ENCODE measurements at places on chromosomes 5 and 9. TPM values are rescaled to one million over a fixed set of nuclear protein-coding genes. Genes with fewer than 3 reads are reported as not detected.

DNA sequence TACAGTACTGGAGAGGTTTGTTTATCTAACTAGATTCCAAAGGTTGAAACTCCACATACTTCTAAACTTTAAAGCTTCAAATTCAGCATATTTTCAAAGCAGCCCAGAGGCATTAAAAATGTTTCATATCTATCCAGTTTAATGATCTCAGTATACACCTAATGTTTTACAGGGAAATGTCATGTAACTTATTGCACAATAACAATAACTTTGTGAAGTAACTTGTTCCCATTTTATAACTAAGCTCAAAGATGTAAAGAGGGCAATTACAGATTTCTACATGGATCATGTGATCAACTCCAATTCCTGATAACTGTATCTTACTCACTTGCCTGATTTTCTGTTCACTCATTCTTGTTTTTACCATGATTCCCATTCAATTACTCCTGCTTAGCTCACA lies 610.0 kb downstream of the TAF11L14 start:
- no peak for DNase-seq

Gene DAPK1
- total RNA-seq, result 26.7 TPM

DNA sequence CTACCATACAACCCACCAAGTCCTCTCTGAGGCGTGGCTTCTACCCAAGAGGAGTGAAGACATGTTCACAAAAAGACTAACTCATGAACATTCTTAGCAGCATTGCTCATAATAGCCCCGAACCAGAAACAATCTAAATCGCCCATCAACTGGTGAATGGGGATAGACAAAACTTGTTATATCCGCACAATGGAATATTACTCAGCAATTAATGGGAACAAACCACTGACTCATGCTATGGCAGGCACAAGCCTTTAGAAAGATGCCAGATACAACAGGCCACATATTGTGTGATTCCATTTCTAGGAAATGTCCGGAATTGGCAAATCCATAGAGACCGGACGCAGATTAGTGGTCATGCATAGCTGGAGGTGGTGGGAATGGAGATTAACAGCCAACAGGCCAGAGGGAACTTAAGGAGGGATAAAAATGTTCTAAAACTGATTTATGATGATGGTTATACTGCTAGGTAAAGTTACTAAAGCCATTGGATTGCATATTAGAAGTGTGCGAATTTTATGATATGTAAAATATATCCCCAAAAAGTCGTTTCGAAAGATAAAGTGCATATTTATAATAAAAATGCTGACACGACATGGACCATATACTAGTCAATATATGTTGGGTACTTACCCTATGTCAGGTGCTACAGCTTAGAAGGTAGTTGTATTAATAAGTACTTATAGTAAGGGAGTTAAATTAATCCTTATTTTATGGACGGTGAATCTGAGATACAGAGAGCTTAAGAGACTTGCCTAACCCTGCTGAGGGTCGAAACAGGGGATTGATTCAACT lies 55.4 kb downstream of the LHX2 start:
- no peak for DNase-seq

DNA sequence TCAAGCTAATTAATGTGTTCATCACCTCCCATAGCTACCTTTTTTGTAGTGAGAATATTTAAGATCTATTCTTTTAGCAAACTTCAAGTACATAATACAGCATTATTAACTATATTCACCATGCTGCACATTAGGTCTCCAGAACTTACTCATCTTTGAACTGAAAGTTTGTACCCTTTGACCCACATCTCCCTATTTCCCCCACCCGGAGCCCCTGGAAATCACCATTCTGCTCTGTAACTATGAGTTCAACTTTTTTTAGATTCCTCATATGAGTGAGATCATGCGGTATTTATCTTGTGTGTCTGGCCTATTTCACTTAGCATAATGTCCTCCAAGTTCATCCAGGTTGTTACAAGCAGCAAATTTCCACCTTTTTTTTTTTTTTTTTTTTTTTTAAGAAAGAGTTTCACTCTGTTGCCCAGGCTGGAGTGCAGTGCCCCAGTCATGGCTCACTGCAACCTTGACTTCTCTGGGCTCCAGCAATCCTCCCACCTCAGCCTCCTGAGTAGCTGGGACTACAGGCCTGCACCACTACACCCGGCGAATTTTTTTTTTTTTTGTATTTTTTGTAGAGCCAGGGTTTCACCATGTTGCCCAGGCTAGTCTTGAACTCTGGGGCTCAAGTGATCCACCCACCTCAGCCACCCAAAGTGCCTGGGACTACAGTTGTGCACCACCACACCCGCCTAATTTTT lies 100.4 kb upstream of the SAP30L start:
- no peak for DNase-seq

DNA sequence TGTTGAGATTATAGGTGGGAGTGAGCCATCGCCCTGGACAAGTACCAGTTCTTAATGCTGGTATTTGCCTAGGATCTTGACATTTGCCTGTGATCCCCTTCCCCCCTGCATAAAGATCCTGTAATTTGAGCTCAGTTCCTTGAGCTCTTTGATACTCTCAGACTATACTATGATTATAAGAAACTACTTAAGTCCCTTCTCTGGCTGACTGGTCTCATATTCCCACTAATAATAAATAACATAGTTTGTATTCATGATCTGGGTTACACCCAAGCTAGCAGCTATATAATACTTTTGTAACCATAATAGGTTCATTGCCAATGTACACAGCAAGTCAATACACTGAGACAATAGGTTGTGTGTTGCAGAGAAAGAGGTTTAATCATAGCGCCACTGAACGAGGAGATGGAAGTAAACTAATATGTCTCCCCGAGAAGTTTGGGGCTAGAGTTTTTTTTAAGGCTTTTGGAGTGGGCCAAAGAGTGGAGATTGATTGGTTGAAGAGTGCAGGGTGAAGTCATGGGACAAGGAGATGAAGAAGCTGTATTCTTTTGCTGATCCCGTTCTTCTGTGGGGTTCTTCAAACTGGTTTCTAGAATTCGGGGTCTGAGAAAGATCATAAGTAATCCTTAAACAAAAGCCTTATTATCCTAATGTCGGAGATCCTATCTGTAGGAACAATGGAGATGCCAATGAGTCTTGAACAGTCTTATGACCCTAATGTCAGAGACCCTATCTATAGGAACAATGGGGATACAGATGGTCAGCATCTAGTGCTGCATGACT lies 20.7 kb upstream of the SHOC1 start:
- no peak for DNase-seq

GRCh38 chr9:90631964-90632363 lies 10.7 kb downstream of the DIRAS2 start:
- no peak for DNase-seq

Gene S1PR3
- total RNA-seq, result 139 TPM

DNA sequence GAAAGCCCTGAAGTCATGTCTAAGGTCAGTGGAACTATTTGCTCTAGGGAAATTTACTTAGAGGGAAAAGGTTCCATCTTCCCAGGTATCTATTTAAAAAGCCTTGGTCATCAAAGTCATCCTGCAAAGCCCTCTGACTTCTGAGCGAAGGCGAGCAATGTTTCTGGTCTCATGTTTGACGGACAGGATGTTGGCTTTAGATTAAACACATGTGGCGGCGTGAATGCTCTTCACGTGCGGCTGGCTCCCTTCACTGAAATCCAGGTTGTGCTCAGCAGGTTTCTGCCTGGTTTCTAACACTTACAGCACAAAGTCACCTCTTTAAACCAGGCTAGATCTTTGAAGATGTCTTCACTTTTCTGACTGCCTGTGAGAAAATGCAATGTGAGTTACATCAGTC lies 5.7 kb upstream of the ZBTB34 start:
- DNase-seq, result no peak

DNA sequence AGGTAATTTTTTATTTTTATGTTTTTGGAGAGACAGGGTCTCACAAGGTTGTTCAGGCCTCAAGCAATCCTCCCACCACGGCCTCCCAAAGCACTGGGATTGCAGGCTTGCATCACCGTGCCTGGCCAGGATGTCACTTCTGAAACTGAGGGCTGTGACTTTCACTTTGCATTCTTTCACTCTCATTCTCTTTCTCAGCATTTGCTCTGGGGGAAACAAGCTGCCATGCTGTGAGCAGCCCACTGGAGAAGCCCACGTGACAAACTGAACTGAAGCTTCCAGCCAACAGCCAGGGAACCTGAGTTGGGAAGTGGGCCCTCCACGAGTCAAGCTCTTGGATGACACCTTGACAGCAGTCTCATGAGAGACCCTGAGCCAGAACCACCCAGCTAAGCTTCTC lies 109.4 kb downstream of the C5orf15 start:
- no peak for DNase-seq

Gene TRPM3
- 5.7 TPM for total RNA-seq

Gene SPINK7
- not detected for total RNA-seq

Gene TPM2
- 5,973 TPM for total RNA-seq

GRCh38 chr5:111942201-111942600 lies 185.2 kb upstream of the NREP start:
- no peak for DNase-seq

Gene AK8
- 0.71 TPM for total RNA-seq

Gene CATSPER3
- 0.29 TPM for total RNA-seq

Data from aorta (tissue), 5 donors.